ENCODE measurements at places on chromosomes 5 and 9.

DNA sequence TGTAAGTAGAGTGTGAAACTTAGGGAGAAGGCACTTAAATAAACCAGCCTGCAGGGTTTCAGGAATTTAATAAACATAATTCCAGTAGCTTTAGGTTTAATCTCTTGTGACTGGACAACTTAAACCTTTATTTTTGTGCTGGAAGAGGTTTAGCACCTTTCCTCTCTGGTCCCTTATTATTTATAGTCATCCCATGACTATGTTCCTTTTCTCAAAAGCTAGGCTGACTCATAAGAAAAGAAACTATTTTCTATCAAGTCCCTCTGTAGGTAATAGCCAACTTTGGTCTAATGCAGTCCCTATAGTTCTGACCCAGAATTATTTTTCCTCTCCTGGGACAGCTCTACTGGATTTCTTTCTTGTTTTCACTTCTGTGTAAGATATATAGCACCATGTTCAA lies 588.9 kb downstream of the NR2F1-AS1 start:
- peak; percentile 27 for DNase-seq

DNA sequence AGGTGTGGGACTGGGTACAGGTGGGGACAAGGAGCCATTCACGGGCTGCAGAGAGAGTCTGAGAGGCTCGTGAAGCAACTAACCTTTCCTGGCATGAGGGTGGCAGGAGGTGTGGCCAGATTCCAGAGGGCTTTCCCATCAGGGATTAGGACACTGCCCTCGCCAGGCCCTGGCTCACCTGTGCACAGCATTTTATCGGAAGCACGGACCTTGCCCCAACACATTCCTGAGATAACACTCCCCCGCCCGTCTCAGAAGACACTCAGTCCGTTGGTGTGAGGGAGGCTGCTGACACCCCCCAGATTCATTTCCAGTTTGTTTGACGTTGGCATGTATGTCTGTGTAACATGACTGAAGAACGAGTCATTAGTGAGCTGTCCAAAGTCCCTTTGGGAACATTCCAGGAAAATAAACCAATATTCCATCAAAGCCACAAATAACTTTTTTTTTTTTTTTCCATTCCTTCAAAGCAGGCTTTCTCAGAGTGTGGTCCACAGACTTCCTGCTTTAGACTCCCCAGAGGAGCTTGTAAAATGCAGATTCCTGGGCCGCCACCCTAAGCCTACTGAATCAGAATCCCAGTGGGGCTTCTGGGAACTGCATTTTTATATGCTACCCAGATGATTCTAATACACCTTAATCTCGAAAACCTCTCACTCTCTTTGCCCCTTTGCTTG lies 23.4 kb downstream of the WWC1 start:
- peak; percentile 90 for DNase-seq

GRCh38 chr9:81682797-81683196 lies 6.5 kb downstream of the TLE1 start:
- no peak for DNase-seq

DNA sequence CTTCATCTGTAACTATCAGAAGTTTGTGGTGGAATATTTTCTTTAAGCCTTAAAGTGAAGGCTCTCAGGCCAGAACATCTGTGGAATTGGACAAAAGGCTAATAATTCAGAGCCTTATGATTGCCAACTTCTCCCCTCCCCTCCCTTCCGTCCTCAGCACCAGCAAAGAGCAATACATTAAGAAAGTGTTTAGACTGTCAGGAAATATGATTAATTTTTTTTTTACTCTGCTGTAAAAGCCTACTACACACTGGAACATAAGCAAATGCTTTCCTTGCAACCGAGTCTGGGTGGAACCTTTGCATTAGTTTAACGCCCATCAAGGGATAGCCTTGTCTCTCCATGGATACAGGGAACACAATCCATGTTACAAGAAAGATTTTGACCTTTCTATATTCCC lies 110.3 kb upstream of the TARS1 start:
- no peak for DNase-seq

DNA sequence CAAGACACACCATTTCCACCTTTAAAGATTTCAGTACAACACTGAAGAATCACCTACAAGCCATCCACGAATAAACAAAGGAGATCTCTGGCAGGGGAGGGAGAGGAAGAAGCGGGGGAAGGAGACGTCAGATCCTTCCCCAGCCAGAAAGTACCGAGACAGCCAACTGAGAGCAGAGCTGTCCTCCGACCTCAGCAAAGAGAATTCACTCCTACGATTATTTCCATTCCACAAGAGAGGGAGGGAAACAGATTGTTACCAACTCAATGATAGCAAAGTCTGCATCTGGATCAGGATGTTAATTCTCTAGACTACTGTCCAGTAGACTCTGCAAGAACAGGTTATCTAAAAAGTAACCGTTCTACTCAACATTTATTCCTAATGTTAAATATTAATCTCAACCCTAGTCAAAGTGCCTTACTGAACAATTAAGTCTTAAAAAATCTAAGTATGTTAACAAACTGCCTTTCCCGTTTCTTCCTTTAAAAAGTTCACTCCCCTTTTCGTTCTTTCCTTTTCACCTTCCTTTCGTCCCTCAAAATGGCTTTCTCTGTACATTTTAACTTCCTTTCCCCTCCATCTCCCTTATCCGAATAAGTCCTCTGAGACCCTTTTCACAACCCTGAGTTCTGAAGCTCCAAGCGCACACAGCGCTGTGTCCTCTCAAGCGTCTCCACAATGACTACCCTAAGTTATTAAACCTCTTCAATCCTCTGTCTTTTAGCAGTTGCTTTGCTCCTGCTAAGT lies 1.4 kb downstream of the CHD1 start:
- DNase-seq, result peak; percentile 34

DNA sequence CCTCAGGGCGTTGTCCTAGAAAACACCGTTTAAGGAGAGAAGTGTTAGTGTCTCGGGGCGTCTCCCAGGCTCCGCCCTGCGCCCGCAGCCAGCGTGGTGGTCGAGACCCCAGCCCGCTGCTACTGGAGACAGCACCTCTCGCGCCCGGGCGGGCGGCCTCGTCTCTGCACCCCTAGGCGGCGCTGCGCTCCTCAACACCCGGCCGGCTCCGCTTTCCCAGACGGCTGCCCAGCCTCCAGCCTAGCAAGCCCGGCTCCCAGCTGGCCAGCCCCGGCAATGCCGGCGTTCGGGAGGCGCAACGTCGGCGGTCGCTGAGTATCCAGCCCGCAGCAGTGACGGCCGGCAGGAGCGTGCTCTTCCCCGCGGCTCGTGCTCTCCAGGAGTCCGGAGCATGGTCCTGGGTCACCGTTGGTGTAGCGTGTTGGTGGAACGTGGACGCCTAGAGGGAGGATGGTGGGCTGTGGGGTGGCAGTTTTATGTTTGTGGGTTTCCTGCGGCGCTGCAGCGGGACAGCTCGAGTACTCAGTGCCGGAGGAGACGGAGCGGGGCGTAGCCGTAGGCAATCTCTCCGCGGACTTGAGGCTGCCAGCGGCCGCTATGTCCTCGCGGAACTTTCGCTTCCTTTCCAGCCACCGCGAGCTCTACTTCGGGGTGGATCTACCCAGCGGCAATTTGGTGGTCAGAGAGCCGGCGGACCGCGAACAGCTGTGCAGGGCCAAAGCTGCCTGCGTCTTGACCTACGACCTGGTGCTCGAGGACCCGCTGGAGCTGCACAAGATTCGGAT lies 536 bp downstream of the PCDHAC1 start:
- peak; percentile 44 for DNase-seq

- DNase-seq, result peak; percentile 72
Observed at GRCh38 chr5:51373880-51374523, 9.2 kb upstream of the ISL1 start.

- no peak for DNase-seq
Observed at GRCh38 chr9:71822935-71823334, 54.6 kb upstream of the CEMIP2 start.
